Posterior cingulate gyrus (tissue), 11 donors: ENCODE measurements at places on chromosomes 6 and 20.

GRCh38 chr6:144757730-144758129, 472.6 kb downstream of the UTRN start:
- no peak for DNase-seq

DNA sequence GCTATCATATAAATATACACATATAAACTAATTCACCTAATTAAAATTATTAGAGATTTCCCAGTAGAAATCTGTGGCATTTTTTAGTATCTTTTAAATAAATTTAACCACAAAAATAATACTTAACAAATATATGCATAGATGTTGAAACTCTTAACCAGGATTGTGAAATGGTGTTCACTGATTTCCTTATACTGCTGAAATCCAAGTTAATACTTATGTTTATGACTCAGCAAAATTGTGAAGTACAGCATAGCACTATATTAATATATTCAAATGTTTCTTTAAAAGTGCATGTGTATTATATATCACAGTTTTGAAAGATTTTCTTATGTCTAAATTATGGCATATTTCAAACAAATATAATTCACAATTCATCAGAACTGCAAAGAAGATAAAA, 328.2 kb upstream of the MANEA start:
- no peak for DNase-seq

GRCh38 chr6:42045538-42046460, 4.5 kb upstream of the TAF8 start:
- DNase-seq = peak; percentile 89

DNA sequence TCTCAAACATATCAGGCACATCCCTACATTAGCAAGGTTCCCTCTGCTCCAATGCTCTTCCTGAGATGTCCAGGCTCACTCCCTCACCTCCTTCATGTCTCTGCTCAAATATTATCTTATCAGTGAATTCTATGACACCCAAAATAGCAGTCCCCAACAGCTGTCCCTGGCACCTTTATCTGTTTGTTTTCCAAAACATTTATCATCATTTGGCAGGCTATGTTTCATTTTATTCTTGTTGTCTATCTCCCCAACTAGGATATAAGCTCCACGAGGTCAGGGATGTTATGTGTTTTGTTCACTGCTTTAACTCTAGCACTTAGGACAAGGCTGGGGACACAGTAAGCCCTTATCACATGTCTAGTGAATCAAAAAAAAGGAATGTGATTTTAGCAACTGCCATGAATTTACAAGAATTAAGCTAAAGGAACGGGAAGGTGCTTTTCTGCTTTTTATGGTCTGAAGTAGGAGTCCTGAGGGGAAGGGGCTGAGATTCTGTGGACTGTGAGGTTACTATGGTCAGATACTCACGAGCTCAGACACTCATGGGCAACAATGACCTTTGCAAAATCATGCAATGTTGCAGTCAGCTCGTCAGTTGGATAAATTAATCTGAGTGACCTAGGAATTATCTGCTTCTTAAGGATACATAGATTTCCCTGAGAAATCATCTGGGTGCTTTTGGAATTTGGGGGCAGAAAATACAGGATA, 1.9 kb upstream of the IL22RA2 start:
- no peak for DNase-seq

GRCh38 chr6:89058627-89059026, 21.9 kb upstream of the PNRC1 start:
- no peak for DNase-seq

DNA sequence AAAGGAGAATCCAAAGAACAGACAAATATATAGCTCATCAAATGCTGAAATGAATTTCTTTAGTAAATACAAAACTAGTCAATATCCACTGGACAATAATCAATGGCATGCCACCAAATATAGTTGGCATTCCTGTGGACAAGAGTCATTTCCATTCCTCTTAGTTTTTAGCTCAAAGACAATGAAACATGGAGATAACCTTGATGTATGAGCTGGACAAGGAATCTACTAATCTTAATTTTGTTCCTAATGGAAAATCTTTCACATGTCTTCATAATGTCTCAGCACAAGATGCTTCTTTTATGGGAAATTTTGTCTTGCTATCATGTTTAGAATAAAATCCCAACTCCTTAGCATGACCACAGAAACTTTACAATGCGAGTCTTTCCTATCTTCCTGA, 87.8 kb downstream of the PFDN4 start:
- DNase-seq = no peak

DNA sequence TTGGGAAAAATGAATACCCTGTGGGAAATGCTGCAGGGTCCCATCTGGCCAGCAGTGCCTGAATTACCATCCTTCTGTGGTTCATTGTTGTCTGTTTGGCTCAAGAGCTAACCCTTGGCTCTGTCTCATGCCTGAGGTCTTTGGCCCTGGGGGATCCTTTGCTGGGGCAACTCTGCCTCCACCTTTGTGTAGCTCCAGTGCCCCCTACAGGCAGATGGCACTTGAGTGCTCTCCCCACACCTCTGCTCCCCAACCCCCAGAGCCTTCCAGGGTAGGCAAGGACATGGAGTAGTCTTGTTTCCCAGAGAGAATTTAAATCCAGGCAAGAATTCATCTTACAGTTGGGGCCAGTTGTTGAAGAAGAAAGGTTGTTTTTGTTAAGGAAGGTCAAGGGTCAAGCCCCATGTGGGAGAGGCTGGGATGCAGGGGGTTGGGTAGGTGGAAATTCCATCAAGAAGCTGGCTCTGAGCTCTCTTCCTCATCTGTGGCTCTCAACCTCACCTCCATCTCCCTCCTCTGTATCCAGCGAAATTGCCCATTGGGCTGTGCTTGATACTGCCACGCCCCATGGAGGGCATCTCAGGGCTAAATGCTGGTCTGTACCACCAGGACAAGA, 44.2 kb downstream of the ZNF831 start:
- peak; percentile 57 for DNase-seq

DNA sequence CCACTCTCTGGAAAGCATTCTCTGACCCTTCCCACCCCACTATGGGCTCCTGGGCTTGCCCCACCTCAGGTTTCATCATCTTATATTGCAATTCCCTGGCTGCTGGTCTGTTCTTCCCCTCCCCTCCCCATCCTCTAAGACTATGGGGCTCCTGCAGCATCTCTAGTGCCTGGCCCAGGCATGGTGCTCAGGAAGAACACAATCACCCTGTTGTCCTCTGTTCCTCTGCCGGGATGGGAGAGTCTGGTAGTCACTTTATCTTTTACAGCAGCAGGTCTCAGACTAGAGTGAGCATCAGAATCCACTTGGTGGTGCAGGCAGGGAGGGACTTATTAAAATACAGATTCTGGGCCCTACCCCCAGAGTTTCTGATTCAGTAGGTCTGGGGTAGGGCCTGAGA, 5.0 kb upstream of the LPIN3 start:
- DNase-seq = no peak

DNA sequence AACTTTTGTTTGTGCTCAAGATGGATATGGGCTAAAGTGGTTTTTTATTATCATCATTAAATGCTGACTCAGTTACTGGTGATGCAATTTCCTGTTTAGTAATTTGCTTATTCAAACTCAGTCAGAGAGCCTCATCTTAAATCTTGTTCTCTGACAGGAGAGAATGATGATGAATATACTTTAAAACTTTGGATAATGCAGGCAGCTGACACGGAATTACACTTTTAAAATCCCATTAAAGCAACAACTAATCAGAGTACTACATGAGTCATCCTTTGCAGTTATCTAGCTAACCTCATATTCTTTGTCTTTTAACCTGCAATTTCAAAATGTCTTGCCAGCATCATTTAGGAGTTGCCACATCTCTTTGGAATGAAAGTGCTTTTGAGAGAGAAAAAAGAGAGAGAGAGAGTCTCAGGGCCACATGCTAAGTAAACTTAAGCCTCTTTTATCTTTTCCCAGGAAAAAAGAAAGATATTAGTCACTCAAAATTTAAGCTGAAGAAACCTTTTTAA, 9.2 kb upstream of the C6orf141 start:
- DNase-seq = no peak
